ENCODE measurements at places on chromosomes 7 and 10. TPM values are rescaled to one million over a fixed set of nuclear protein-coding genes. Genes with fewer than 3 reads are reported as not detected.

GRCh38 chr7:45389073-45389872 lies 184.9 kb upstream of the ADCY1 start:
- no peak for DNase-seq

DNA sequence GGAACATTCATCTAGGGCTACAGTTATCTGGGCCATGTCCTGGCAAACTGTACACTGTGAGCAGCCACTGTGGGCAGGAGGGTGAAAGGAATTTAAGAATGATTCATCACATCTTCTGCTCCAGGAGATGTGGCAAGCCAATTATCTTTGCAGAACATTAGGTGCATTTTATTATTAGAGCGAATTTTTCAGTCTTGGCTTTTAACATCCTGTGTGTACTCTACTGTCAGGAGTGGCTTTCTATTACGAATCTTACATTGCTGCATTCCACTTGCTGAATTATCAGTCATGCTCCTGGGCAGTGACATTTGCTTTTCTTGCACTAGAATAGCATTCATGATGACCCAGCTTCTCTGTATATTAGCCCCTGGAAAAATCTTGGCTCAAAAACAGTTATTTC lies 109.2 kb upstream of the TARP start:
- DNase-seq, result no peak

DNA sequence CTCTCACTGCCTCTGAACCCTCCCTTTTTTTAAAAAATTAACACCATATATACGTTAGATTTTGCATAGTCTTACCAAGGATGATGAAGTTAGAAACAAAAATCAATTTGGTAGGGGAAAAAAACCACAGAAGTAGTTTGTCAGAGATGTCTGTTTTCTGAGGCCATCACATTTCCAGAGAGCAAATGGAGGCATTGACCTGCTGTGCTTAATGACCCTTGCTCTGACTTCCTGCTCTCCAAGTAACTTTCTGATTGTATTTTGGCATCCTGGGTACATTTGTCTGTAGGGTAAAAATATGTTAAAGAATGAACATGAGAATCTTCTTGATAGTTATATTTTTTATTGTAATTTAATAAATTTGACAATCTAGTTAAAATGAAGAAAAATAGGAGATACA lies 140.2 kb downstream of the LCOR start:
- DNase-seq, result no peak

KCP gene
- total RNA-seq, result 1.8 TPM

SEPTIN14 gene
- not detected for total RNA-seq

MACROH2A2 gene
- total RNA-seq, result 6.7 TPM

- no peak for DNase-seq
These were observed 43.1 kb upstream of the GPAM start for GRCh38 chr10:112226439-112227248.

FRMPD2 gene
- 0.13 TPM for total RNA-seq

TAS2R38 gene
- total RNA-seq, result not detected

GRCh38 chr10:3813986-3814837 lies 29.2 kb upstream of the KLF6 start:
- DNase-seq, result no peak

SNX8 gene
- 25.9 TPM for total RNA-seq

DNA sequence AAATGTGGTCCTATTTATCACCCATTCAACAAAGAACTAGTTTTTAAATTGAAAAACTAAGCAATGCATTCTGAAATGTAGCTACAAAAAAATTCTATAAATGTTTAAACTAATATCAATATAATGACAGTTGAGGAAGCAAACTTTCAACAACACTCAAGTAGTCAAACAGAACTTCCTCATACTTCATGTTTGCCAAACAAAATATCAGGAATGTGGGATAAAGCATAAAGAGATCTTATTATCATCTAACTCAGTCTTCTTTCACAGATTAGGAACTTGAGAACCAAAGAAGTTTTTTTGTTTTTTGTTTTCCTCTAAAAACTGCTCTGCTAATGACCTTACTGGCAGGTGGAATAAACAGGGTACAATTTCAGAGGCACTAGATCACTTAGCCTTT lies 116.2 kb downstream of the JAZF1 start:
- no peak for DNase-seq

DNA sequence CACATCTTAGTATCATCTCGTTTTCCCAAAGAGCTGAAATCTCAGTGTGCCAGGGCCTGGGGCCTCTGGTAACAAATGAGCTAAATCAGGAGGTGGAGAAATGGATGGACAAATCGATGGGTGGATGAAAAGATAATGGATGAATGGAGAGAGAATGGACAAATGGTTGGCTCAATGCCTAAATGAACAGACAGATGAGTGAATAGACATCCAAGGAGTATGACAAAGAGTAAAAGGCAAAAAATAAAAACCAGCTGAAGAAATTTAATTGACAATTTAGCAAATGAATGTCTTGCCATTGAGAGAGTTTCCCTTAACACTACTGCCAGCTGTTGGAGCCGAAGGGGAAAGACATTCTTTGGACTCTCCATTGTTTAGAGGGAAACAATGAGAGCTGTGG lies 8.0 kb downstream of the SYCE1 start:
- DNase-seq, result no peak

DNA sequence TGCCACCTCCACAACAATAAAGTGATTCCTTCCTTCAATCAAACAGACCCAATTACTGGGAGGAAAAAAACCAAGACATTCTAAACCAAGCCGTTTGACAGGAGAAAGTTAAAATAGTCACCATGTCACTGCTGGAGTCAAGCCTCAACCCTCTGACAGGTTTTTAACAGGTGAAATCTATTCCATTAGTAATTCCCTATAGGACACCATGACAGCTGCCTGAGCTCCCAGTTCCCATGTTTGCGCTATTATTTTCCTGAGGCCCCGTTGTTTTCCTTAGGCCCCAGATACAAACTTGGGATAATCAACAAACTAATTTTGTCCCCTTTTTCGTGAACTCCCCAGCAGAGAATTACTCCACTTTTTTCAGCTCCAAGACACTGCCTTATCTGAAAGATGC lies 113.9 kb downstream of the ARL5B start:
- DNase-seq, result no peak

UCMA gene
- not detected for total RNA-seq

DNA sequence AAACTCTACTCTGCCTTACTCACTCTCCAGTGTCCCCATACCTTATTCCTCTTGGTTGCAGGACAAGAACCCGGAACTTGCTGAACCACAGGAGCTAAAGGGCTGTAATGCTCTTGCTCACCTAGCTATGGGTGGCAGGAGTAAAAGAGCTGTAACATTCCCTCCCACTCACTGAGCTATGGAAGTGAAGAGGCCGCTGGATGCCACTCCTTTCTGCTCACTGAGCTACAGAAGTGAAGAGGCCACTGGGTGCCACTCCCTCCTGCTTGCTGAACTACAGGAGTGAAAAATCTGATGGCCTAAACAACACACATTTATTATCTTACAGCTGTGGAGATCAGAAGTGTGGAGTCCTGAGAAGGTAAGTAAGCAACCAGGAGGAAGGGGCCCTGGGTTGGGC lies 17.5 kb downstream of the MRPS24 start:
- no peak for DNase-seq

DNA sequence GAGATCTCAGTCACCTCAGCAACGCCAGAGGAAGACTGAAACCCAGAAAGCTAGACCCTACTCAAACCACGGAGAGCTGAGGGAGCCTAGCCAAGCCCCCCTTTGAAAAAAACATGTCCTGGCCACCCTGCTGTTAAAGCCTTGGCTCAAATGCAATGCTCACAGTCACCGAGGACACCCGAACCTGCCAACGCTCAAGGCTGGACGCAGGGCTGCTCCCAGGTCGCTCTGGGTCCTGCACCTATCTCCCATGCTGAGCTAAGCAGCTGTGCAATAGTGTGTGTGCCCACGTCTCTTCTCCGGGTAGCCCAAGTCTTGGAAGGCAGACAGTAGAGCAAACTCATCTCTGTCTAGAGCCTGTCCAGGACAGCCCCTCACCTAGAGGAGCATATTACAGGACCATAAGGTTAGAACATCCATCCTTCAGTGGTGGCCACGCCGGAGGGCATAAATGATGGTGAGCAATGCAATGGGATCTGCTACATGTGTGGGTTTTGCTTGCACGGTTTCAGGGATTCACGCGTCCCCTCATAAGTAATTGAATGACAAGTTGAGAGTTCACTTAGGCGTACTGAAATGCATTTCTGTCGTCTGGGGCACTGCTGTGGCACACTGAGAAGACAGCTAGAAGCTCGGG lies 94.2 kb upstream of the DDC start:
- DNase-seq, result no peak

ZDHHC16 gene
- 32.1 TPM for total RNA-seq

SLC12A9 gene
- total RNA-seq, result 28.7 TPM

PLAC9 gene
- total RNA-seq, result 103 TPM

SLC13A1 gene
- not detected for total RNA-seq

DNA sequence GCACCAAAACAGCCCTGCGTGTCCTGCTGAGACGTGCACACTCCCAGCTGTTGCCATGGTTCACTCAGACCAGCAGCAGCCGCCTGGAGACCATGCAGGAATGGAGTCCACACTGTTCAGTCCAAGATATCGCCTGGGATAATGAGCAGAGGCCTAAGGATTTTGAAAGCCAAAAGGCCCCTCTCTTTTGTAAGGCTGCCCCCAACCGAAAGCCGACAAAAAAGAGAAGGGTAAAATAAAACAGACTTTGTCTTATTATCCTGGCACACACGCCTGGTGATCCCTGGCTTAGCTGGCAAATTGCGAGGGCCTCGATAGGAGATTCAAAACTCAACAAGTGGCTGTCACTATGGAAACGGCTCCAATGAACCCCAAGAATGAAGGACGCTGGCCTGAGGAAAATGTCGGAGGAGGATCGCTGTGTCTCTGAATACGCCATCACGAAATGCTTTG lies 263.6 kb downstream of the SKIDA1 start:
- no peak for DNase-seq

NPM3 gene
- total RNA-seq, result 8.0 TPM

CYP3A5 gene
- total RNA-seq, result 4.6 TPM

GRCh38 chr7:106783286-106783685 lies 81.8 kb upstream of the PIK3CG start:
- DNase-seq, result no peak

FXYD4 gene
- total RNA-seq, result not detected

HECW1 gene
- total RNA-seq, result 4.8 TPM

FOXI2 gene
- total RNA-seq, result 0.40 TPM

- no peak for DNase-seq
These were observed 21.5 kb upstream of the ABLIM1 start for GRCh38 chr10:114679552-114679951.

DNA sequence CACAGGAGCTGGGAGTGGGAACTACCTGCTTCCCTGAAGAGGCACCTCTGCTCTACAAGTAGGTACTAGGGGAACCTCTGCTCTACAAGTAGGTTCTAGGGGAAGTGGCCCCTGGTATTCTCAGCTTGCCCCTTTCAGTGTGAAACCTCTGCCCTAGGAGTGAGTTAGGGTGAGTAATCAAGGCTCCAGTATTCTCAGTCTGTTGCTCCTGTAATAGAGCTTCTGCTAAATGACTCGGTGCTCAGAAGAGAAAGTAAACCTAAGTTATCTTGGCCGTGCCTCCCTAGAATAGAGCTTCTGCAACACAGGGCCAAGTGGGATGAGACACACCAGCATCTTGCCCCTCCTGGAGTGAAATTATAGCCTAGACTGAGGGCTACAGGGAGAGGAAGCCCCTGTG lies 13.4 kb upstream of the RASSF4 start:
- no peak for DNase-seq

DNA sequence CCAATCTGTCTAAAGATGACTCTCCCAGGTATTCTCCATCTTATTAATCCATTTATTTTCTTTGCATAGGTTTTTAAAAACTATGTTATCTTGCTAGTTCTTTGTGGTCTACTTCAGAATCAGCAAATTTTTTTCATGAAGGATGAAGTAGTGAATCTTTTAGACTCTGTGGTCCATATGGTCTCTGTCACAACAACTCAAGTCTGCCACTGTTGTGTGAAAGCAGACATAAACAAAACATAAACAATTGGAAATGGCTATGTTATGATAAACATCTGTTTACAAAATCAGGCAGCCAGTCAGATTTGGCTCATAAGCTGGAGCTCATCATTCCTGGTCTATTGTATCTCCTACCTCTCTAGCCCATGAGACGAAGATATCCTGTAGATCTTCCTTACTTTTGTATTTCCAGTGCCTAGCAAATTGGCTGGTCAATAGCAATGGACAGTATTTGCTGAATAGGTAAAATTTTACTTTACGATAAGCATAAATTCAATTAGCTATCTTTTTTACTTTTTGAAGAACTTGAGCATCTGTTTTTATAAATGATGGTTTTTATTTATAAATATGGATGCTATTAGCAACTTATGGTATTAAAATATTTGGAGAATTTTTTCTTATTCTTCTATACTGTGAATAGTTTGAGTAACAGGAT lies 104.6 kb upstream of the SGCE start:
- no peak for DNase-seq

- DNase-seq, result no peak
These were observed 91.7 kb downstream of the ELFN1 start for GRCh38 chr7:1761774-1762173.

DNA sequence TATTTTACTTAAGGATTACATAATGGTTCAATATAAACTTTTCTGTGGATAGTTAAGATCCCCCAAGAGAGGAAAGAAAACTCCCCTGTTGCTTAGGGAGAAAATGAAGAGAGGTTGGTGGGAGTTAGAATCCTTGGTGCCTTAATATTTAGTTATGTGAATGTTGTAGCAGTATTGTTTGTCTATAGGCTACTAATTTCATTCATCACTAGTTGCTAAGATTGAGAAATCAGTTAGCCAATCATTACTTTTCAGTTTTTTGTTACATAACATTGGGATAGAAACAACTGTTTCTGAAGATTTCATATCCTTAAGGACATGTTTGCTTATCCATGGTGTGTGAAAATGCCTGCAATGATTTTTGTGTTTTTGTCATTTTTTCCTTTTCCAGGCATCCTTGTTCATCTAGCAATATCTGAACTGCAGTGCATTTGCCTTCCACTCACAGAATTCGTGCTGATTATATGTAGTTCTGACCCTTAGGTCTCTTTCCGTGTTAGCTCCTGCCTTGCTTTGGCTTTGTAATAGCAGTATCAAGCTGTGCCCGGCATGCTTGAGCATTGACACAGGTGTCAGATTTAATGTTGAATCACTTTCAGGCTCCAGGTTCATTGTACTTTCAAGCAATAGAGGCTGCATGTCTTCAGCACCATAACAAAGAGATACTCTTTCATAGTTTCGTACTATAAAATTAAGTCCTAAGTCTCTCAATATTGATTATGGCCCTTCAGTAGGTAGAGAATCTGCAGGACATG lies 85.0 kb downstream of the PODXL start:
- no peak for DNase-seq

SMC3 gene
- total RNA-seq, result 48.6 TPM

GRCh38 chr10:1128115-1128514 lies 71.9 kb downstream of the WDR37 start:
- no peak for DNase-seq

RAPGEF5 gene
- total RNA-seq, result 62.8 TPM

- no peak for DNase-seq
These were observed 3.6 kb upstream of the ZEB1 start for GRCh38 chr10:31315453-31315852.

- no peak for DNase-seq
These were observed 58.5 kb downstream of the STK32C start for GRCh38 chr10:132249226-132249724.

All from sciatic nerve (tissue), 2 donors.